Stimulated activated CD4-positive, alpha-beta T cell treated with anti-CD3 and anti-CD28 coated beads, Interleukin-15, amount 100 ng/mL, for 24 hours (primary cell): ENCODE measurements at places on chromosomes 12 and 14.

- DNase-seq: no peak
Observed at GRCh38 chr14:104658325-104658712, 31.1 kb upstream of the INF2 start.

DNA sequence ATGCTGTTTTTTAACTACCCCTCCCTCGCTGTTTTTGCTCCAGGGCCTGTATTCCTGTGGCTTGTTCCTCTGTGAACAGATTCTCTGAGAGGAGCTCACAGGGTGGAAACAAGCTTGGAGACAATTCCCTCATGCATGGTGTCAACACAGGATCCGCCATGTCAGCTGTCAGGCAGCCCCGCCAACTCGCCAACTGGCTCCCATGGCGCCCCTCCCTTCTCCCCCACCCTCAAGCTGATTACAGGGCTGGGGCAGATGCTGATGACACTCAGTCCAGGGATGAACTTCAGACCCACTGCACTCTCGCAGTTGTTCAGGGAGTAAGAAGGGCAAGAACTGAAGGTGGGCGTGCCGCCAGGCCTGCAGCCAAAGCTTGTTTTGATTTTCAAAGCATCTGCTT is 229.9 kb downstream of the NTF3 start:
- DNase-seq: no peak

GRCh38 chr14:70188322-70188658 is 461 bp downstream of the SLC8A3 start:
- DNase-seq: peak; percentile 27

DNA sequence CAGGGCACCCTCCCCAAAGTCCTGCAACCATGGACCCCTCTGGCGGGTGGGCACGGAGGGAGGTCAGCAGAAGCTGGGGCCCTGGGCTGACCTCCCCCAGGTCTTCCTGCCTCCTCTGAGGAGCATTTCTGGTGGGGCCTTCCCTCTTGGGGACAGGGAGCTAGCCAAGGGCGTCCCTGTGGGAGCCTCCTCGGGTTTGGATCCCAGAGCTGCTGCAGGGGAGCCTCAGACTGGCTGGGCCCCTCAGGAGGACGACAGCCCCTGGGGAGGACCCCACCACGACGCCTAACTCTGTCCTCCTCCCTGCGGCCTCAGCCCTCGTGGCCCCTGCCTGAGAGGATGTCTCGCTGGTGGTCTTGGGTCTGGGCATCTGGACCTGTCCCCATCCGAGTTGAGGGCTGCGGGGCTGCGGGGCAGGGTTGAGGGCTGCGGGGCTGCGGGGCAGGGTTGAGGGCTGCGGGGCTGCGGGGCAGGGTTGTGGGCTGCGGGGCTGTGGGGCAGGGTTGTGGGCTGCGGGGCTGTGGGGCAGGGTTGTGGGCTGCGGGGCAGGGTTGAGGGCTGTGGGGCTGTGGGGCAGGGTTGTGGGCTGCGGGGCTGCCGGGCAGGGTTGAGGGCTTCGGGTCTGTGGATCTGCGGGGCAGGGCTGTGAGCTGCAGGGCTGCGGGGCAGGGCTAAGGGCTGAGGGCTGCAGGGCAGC is 37.4 kb downstream of the FBRSL1 start:
- DNase-seq: no peak

GRCh38 chr12:4056910-4057845 is 184.0 kb upstream of the PARP11 start:
- no peak for DNase-seq

DNA sequence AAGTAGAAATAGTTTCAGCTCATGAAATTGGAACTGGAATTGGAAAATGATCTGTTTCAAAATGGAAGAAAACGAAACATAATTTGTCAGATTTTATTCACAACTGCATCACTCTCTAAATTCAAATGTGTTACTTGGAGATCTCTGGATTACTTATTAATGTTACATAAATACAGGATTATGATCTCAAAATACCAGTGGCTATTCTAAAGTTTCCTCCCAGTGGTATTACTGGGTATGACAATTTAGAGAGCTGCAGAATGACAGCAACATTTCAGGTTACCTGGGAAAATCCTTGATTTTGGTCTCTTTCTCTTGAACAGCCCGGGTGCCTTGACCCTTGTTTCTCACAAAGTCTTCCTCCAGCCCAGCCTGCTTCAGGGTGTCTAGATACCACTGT is 14.2 kb downstream of the FAM161B start:
- no peak for DNase-seq

DNA sequence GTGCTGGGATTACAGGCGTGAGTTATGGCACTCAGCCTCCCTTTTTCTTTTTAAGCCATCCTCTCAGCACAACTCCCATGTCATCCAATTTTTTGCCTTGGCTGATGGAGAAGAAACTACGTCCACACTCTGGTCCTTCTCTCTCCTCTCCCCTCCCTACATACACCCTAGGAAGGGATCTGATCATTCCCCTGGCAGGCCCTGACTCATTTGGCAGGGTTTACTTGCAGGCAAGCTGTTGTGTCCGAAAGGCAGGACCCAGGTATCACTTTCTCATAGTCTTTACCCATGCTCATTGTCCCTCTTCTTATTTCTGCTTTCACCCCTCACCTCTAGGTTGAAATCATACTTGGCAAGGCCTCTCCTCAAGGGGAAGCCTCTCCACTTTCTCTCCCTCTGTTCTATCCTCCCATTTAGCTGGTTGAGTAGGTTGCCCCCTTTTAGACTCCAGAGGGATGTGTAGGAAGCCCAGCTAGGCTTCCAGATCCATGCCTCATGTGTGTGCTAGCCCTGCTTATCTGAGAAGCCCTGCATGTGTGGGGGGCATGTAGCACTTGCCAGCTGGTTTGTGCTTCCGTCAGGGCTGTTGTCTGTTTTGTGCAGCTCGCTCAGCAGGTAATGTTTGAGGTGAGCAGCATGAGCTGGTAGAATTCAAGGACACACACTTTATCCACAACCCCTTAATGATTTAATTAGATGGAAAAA is 14.8 kb downstream of the GPR19 start:
- DNase-seq: no peak

GRCh38 chr14:64891173-64891838 is 11.6 kb upstream of the SPTB start:
- no peak for DNase-seq

- no peak for DNase-seq
Observed at GRCh38 chr12:95116341-95116740, 42.9 kb upstream of the NR2C1 start.

DNA sequence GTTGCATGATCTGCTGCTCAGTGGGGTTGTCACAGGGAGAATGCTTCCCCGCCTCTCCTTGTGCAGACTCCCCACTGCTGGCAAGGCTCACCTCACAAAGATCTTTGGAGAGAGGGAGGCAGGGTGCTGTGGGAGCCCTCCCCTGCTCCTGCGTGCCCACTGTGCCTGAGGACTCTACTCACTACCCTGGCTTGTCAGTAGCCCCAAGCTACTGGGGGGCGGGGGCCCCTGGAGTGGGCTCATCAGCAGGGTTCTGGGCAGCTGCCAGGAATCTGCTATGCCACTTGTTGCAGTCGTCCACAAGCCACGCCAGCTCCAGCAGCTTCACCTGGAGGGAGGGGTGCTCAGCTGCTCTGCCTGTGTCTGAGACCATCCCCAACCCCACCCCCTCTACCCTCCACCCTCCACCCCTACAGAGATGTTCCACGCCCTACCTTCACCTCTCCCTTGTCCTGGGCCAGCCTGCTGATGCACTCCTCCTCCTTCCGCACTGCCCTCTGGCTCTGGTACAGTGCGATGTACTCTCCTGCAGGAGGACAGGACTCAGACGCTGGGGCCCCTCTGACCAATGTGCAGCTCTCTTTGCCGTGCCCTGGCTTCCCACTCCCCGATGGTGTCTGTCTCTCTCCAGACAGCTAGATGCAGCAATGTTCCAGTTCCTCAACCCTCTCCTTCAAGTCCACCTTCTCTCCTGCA is 14.2 kb upstream of the BLTP3B start:
- DNase-seq: no peak

GRCh38 chr12:92722897-92723296 is 20.1 kb downstream of the PLEKHG7 start:
- DNase-seq: no peak

- no peak for DNase-seq
Observed at GRCh38 chr12:97573901-97574300, 111.3 kb downstream of the RMST start.

DNA sequence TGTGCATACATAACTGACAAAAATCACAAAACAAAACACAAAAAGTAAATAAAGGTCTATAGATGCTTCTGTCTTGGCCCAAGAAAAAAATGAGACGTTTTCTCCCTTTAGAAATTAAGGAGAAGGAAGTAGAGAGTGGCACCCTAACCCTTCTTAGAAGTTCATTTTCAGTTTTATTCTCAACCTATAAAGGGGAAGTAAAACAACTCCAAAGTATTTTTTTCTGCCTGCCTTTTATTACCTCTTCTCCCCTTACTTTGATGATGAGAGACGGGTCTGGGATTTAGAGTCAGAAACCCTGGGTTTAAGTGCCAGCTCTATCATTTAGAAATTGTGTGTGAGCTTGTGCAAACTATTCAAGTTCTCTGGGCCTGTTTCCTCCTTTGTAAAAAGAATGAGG is 2.8 kb downstream of the PRIM1 start:
- no peak for DNase-seq

DNA sequence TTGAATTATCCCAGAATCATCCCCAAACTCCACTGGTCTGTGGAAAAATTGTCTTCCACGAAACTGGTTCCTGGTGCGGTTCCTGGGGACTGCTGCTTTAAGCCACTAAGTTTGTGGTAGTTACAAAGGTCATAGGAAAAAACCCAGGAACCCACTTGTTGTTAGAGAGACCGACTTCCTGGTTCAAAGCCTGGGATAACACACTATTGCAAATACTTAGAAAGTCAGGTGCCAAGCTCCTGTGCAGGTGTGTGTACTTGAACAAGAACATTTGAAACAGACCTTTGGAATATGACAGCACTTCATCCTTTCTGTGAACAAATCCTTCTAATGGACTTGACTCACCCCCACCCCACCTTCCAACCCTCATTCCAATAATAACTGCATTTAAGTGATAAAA is 519.6 kb downstream of the GLT1D1 start:
- DNase-seq: no peak

- no peak for DNase-seq
Observed at GRCh38 chr12:107822356-107822755, 47.9 kb downstream of the ASCL4 start.

DNA sequence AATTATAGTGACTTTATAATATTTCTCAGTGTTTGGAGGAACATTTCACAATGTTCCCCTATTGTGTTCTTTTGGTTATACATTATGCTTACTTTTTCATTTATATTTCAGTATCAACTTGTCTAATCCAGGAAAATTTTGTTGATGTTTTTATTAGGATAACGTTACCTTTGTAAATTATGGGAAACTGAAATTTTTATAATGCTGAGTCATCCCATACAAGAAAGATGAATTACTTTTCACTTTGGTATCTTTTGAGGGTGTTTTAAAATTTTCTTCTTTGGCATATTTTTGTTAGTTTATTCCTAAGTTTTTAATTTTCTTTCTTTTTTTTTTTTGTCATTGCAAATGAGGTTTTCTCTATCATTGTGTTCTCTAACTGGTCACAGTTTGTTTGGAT is 542.7 kb downstream of the SLC16A7 start:
- DNase-seq: no peak

DNA sequence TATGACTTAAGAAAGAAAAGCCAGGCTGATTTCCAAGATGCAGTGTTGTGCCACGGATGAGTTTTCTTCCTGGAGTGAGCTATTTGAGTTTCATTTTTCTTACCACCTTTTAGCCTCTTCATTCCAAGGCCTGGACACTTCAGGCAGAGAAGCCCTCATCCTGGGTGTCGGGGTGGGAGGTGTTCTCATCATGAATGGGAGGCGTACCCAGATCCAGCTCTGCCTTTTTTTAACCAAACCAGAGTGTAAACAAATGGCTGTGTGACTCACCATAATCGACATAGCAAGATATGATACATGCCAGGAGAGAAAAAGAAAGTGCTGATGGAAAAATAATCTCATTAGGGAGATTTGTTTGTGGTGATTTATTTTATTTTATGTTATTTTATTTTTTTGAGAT is 79.9 kb downstream of the ARF6 start:
- peak; percentile 48 for DNase-seq

- no peak for DNase-seq
Observed at GRCh38 chr14:22753586-22753985, 12.9 kb upstream of the OXA1L start.

GRCh38 chr12:18072723-18073122 is 17.3 kb downstream of the RERGL start:
- no peak for DNase-seq

- DNase-seq: no peak
Observed at GRCh38 chr12:70002097-70002911, 177.3 kb downstream of the MYRFL start.

DNA sequence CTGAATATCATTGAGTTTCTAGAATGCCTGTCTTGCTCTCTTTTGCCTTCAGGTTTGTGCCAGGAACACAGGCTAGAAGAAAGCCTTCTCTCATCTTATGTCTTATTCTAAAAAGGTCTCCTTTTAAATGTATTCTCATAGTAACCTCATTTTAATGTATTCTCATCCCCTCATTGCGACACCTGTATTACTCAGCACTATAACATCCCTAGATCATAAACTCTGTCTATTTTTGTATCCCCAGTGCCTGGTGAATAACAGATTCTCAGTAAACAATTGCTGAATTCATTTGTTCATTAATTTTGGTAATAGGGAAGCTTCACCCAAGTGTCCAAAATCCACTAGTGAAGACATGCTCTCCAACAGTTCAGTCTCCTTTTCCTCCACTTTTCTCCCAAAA is 8.8 kb upstream of the LRRK2 start:
- DNase-seq: no peak

DNA sequence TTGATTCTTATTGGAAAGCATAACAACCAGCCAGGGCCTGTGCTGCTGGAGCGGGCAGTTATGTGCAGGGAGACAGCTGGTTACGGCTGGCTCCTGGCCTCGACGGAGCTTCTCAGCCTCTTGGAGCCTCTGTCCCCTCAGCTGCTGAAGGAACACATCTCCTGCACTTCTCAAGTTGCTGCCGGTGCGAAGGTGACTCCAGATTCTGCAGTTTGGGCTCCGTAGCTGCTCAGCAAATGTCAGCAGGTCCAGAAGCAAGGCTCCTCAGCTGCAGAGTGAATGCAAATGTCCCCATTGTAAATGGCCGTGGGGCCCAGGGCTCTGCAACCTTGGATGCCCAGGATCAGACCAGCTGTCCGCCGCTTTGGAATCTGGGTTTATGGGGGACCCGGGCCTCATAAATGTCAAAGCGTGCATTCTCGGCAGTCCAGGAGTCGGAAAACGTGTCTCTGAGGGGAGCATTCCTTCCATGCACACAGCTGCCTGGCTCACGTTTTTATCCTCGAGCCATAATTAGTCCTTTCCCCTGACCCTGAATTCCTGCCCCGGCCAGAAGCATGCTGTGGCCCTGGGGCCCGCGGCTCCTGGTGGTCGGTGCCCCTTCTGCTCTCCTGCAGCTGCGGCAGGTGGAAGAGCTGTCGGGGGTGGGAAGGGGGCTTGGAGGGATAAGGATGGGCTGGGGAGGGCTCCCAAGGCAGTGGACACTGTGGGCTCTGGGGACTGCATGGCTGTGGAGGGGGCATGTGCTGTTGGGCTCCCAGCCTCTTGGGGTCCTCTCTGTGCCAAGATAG is 106.0 kb downstream of the KIF26A start:
- DNase-seq: no peak

- no peak for DNase-seq
Observed at GRCh38 chr12:2094597-2094996, 41.8 kb downstream of the CACNA1C start.
